T-helper 2 cell (primary cell): ENCODE measurements at places on chromosomes 4 and X.
A peak's percentile ranks its signal among the peaks of the same experiment; 100 is the strongest.

GRCh38 chr4:184007891-184008290 is 102.8 kb downstream of the STOX2 start:
- DNase-seq = no peak

DNA sequence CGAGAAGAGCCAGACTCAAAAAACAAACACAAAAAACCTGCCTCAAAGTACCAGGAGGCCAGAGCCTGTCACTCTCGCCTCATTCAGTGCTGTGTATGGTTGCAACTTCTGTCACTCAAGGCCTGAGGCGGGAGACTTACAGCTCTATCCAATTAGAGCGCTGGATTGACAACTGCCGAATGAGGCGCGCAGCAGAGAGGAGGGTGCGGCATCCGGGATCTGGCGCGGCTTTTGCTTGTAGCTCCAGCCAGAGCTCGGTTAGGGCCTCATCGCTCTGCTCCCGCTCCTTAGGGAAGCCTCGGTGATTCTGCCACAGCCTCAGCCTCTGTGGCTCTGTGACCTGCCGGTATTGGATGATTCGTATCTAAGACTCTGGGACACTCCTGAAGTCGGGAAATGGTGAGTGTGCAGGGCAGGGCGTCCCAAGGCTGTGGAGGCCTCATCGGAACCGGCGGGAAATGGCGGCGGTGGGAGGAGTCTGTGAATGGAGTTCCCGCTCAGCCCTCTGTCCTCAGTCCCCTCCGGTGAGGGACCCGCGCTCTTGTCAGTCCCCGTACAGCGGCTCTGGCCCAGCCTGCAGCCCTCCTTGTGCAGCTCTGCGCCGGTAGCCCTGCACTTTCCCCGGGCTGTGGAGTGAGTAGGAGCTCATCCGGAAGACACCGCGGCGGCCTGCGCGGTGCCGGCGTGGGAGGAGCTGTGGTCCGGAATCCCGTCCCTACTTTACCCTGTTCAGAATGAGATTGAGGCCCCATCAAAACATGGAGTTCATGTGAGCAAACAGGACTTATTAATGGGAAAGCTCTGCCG is at the start of gene ZNF718:
TSS of gene ZNF718 (plus strand) at position 227 of the 807 bp plus-strand sequence. CDS start at position 397, 170 bp downstream.
- peak; percentile 86 for DNase-seq

DNA sequence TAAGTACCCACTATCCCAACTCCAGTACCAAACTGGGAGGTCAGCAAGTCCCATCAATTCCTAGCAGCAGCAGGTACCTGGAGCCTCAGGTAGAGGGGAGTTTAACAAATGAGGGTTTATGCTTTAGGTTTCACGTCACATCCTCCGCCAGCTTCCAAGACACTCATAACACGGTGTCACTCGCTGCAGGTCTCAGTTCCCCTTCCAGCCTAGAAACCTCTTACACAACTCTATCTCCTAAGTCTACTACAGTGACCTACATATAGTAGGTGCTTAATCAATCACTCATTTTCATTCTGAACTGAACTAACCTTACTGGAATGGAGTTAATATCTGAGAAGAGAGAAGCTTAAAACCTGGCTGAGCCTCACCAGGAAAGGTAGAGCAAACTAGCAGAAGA is 96.0 kb downstream of the EFHC2 start:
- DNase-seq = no peak

DNA sequence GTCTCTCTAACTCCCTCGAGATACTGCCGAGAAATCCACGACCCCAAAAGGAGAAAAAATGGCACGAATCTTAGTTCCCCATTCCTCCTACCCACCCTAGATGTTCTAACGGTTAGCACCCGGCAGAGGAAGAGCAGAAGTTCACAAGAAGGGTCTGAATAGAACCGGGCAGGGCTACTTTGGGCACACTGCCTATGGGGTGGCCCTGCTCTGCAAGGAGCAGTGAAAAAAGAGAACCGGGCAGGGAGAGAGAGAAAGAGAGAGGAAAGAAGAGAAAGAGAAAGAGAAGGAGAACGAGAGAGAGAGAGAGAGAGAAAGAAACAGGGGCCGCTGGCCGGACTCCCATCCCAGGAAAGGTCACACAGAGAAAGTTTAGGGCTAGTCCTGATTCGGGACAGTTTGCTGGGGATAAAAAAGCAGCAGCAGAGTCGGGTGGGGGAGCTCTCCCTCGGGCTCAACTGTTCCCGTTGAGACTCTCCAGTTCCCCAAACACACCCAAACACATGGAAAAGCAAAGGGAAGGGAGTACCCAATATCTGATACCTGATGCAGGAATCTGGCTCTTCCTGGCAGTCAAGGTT is 468 bp downstream of the GLA start:
- no peak for DNase-seq

GRCh38 chr4:98838531-98838930 is 90.4 kb downstream of the EIF4E start:
- no peak for DNase-seq

- DNase-seq = no peak
These were observed 192.2 kb downstream of the CPEB2 start for GRCh38 chr4:15194520-15194919.

DNA sequence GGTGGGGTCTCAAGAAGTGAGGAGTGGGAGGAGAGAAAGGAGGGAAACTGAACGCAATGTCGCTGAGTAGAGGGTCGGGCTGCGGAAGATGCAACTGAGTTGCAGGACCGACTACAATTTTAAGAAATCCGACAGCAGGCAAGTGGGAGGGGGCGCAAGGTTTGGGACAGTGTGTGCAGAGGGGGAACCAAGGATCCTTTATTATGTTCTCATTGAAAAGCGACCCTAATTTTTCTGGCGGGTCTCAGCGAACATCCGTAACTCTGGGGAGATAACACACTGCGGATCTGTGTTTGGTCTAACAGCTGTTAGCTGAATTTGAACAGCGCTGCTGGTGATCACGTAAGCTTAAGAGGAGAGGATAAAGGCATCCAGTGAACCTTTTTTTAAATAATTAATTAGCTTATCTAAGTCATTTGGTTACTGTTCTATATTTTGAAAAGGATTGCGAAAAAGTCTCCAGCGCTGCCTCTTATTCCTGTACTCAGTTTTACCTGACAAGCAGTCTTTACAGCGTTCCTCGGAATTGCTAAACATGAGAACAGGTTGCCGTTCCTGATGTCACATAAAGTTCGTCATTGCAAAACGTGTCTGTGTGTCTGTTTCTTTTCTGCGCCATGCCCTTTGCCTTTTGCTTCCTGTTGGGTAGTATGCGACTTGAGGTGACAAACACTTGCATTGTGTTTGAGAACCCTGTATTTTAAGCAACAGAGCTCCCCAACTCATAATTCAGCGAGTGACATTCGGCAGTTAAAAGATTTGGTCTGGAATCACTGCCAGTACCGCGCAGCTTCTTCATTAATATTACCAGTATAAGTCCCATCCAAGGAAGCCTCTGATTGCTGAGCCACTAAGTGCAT is 1.3 kb downstream of the HTR2C start:
- no peak for DNase-seq

DNA sequence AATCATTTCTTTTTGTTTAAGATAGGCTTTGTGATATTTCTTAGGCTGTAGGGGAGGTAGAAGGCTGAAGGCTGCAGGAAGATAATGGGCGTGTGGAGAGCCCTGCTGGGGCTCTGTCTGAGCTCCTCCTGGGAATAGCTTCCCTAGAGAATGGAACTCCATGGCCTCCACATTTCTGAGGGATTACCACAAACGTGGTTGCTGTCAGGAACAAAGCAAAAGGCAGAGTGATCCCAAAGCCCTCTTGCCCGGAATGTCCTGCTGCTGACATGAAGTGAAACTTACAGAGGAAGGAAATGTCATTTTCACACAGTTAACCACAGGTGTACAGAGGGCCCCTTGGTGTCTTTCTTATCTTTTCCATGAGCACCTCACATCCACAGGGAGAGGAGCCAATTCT is 89.3 kb downstream of the DDIT4L start:
- DNase-seq = no peak

DNA sequence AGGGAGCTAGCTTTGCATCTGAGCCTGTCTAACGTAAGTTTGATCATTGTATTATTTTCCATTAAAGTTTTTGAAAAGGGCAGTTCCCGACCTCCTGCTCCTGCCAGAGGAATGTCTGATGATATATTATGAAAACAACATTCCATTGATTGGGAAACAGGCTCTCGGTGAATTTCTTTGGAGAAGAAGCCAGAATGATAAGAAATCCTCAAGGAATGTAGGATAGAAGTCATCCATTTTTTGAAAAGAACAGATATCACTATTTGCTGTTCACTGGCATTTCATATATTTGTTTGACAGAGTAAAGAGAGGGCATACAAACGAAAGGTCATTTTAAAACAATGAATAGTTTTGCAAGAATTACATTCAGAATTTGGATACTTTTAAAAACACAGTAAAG is 781.0 kb upstream of the HTR2C start:
- no peak for DNase-seq

GRCh38 chr4:31390849-31391248 is 670.7 kb downstream of the PCDH7 start:
- DNase-seq = no peak

DNA sequence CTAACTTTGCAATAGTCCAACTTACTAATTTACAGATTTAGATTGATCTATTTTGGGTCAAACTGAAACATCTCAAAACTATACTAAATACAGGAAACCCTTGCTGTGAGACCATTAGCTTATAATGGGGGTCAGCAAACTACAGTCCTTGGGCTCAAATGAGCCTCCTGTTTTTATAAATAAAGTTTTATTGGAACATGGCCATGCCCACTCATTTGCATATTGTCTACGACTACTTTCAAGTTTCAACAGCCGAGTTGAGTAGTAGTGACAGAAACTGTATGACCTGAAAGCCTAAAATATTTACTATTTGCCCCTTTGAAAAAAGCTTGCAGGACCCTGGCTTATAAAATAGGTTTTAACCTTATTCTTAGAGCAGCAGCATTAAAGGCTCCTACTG is 92.4 kb downstream of the C4orf51 start:
- no peak for DNase-seq

- no peak for DNase-seq
These were observed 78.4 kb downstream of the CDS1 start for GRCh38 chr4:84661191-84661939.

GRCh38 chr4:173009129-173009823 is 159.3 kb upstream of the GALNT7 start:
- no peak for DNase-seq

- no peak for DNase-seq
These were observed 1539.0 kb upstream of the IGFBP7 start for GRCh38 chr4:58649226-58649625.

DNA sequence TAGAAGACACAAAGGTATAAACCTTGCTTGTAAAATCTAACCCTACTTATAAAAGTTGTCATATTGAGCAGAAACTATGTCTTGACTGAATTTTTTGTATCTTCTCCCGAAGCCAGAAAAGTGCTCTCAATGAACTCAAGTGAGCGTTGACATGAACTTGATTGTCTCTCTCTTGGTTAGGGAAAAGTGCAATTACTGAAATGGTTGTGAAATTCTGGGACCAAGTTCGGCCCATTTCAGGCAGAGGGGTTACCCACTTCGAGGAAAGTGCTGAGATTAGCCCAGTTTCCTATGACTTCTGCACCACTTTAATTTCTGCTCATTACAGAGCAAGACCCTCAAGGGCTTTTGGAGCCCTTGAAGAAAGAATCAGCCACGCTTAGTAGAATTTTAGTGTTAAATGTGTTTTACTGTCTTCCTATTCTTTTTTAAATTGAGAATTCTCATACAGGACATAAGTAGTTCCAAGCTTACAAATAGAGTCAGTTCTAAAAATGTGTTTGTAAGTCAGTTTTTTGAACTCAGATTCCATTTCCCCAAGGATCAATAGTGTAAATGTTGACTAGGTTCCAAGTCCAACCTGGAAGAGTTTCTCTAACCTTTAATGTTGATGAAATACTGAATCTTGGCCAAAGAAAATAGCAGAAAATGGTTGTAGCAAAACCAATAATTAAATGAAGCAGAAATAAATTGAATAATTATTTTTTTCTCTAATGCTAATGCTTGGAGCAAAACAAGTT is 125.7 kb upstream of the ACSL4 start:
- DNase-seq = no peak

GRCh38 chr4:45043911-45044310 is 317.6 kb upstream of the GNPDA2 start:
- DNase-seq = no peak

DNA sequence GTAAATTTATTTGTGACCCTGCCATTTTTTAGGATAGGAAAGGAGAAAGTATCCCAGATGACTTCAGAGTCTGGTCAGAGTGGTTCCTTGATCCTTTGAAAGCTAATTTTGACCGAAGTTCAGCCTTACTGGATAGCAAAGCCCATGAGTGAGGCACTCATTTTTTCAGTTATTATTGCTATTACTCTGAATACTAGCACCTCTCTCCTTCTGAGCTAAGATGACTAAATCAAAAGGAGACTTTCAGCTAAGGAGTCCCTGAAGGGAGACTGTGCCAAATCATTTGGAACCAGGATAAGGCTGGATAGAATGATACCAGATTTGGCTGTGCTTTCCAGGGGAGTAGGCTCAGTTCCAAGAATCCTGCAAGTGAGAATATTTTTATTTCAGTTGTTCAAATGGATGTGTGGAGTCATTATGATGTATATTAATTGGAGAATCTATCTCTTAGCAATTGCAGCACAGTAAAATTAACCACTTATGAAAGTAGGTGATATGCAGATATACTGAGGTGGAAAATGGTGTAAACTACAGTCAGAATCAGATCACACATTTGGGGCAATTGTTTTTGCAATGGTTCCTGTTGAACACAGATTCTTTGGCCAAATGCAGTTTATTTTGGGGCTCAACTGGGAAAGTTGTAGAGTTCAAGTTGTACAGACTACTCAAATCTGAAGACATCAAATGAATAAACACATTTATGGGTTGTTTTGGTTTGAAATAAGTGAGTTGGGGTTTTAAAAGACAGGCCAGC is 1.2 kb downstream of the P2RY10 start:
- DNase-seq = peak; percentile 75

- DNase-seq = no peak
These were observed 218.9 kb upstream of the PPP1R2C start for GRCh38 chrX:42996861-42997260.

GRCh38 chr4:41258783-41259182 is 2.1 kb downstream of the UCHL1 start:
- DNase-seq = no peak

DNA sequence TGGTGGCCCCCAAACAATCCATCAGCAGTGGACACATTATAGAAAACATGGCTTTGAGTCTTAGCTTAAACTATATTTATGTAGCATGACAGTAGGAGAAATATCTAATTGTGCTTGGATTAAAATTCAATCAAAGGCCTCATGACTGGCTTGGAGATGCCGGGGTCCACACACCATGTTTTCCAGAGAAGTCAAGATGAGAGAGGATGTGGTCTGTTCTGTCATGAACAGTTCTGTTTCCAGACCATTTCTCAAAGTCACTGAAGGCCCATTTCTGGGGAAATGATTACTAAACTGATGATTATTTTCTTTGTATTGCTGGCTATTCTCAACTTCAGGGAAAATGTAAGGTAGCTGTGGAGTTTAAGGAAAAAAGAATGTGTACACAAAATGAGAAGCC is 76.3 kb downstream of the C4orf51 start:
- DNase-seq = no peak

- DNase-seq = no peak
These were observed at the start of gene TMPRSS11F for GRCh38 chr4:68129793-68130192. Gene TMPRSS11F, minus strand, starts transcription at chr4:68129869. Its CDS starts 49 bp downstream, at chr4:68129820.

DNA sequence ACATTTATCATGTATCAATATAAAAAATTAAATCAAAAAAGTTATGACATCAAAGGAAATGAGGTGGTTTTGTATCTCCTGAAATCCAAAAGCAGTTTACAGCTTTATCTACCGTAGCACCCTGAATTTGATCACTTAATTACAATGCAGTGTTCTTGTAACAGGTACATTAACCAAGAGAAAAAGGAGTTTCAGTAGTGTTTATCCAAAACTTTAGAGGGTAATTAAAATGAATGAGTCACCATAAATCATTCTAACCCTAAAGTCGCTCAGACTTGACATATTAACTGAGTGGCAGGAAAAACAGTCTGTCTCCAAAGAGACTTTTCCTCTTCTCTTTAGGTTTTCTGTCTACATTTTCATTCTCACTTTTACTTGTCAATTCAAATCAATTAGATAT is 907.6 kb upstream of the EPHA5 start:
- DNase-seq = no peak
